ENCODE measurements at places on chromosomes 6 and 20. TPM values are rescaled to one million over a fixed set of nuclear protein-coding genes. Genes with fewer than 3 reads are reported as not detected.

MED20 gene
- 26.4 TPM for total RNA-seq

SLC22A2 gene
- total RNA-seq: not detected

RAD21L1 gene
- total RNA-seq: 0.17 TPM

RAE1 gene
- 46.3 TPM for total RNA-seq

MCCD1 gene
- not detected for total RNA-seq

RAB44 gene
- total RNA-seq: 0.05 TPM

KHDC1L gene
- total RNA-seq: 5.4 TPM

MOXD1 gene
- total RNA-seq: 1.0 TPM

PLAGL2 gene
- total RNA-seq: 18.3 TPM

GRCh38 chr6:35943390-35943789, 22.5 kb upstream of the SRPK1 start:
- H3K4me3 ChIP-seq: no peak overlapping the region
- no peaks in the 10 kb centered on the region for H3K36me3 ChIP-seq
- H3K27ac ChIP-seq: no peak overlapping the region
- no peaks in the 10 kb centered on the region for H3K4me1 ChIP-seq
- DNase-seq: no peak

DNA sequence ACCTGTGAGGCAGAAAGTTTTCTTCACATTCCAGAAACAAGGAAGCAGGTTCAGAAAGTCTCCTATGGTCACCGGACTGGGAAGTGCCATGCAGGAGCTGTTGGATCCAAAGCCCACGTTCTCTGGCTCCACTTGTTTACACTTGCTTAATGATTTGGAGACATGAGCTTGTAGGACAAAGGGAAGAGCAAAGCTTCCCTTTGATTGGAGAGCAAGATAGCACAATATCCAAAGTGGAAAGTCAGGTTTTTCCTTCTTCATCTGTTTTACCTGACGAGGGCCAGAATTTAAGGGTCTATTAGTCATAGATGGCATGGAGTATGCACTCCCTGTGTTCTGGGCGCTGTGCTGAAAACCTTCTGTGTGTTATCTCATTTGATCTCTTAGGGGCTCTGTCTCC, 81.2 kb downstream of the PDE7B start:
- no peaks in the 10 kb centered on the region for H3K27me3 ChIP-seq
- H3K4me3 ChIP-seq: no peak overlapping the region
- H3K4me1 ChIP-seq: no peaks in the 10 kb centered on the region
- no peak overlapping the region for H3K27ac ChIP-seq
- no peaks in the 10 kb centered on the region for H3K36me3 ChIP-seq
- DNase-seq: no peak

DNA sequence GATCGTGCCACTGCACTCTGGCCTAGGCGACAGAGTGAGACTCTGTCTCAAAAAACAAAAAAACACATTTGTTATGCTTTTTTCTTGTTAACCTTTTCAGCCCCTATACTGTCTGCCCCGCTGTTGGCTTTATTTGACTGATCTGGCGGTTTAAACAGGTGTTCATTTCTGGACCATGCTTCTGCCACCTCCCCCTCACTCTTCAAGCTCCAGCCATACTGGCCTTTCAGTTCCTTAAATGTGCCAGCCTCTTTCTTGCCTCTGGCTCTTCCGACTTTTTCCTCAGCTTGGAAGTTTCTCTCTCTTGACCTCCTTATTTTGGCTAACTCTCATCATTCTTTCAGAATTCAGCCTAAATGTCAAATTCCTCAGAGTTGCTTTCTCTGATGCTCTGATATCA, 35.2 kb upstream of the TXLNB start:
- H3K27me3 ChIP-seq: no peaks in the 10 kb centered on the region
- H3K27ac ChIP-seq: no peak overlapping the region
- no peak for DNase-seq
- H3K4me1 ChIP-seq: no peaks in the 10 kb centered on the region
- H3K4me3 ChIP-seq: no peak overlapping the region
- no peaks in the 10 kb centered on the region for H3K36me3 ChIP-seq

GRCh38 chr20:49501917-49502316, 19.4 kb upstream of the KCNB1 start:
- H3K36me3 ChIP-seq: no peaks in the 10 kb centered on the region
- DNase-seq: peak; percentile 85
- H3K4me3 ChIP-seq: no peak overlapping the region
- H3K27ac ChIP-seq: no peak overlapping the region
- 0 out of 2 replicates have a peak, but pooled peaks cover under 1% of the 10 kb centered on the region for H3K27me3 ChIP-seq
- no peaks in the 10 kb centered on the region for H3K4me1 ChIP-seq

DNA sequence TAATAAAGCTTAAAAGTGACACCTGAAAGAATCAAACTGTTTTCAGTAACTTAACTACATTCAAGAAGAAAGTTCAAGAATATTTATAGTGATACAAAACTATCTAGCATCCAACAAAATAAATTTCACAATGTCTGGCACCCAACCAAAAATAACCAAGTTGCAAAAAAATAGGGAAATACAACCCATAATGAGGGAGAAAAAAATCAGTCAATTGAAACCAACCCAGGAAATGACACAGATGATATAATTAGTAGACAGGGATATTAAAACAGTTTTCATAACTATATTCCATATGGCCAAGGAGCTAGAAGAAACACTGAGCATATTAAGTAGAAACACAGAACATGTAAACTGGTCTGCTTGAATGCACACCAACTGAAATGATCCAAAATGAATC, 120.2 kb upstream of the BEND3 start:
- no peak overlapping the region for H3K4me3 ChIP-seq
- no peaks in the 10 kb centered on the region for H3K36me3 ChIP-seq
- H3K27ac ChIP-seq: no peak overlapping the region
- no peak for DNase-seq
- H3K27me3 ChIP-seq: no peaks in the 10 kb centered on the region

DNA sequence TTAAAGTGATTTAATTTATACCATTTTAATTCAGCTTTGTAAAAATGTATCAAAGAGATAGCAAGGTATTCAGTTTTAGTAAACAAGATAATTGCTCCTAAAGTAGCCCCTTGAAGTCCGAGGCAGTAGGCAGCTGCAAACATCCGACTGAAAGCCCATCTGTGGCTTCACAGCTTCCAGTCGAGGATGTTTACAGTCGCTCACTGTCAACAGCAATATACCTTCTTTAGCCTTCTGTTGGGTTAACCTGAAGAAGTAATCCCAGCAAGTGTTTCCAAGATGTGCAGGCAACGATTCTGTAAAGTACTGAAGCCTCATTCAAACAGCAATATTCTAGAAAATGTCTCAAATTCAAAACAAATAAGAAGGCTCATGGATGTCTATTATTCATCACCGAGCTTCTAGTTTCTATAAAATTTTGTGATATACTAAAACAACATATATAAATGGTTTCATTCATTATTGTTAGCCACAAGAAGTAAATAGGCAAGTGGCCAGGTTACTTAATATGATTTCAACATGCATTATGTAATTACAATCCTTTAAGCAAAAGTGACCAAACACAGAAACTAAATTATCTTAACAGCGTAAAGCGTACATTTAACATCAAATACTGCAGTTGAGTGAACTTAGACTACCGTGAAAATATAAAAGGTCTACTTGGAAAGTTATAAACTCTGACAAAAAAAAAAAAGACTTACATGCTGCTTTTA, 115.0 kb downstream of the OGFRL1 start:
- peaks cover 9% of the 10 kb centered on the region for H3K27me3 ChIP-seq
- H3K4me1 ChIP-seq: no peaks in the 10 kb centered on the region
- no peaks in the 10 kb centered on the region for H3K36me3 ChIP-seq
- no peak for DNase-seq
- H3K4me3 ChIP-seq: peak overlapping the region; percentile 5

- no peak for DNase-seq
- H3K27ac ChIP-seq: no peak overlapping the region
- no peaks in the 10 kb centered on the region for H3K4me1 ChIP-seq
- H3K27me3 ChIP-seq: no peaks in the 10 kb centered on the region
- no peak overlapping the region for H3K4me3 ChIP-seq
Measured at GRCh38 chr6:20600831-20601230, 66.6 kb downstream of the CDKAL1 start.

DNA sequence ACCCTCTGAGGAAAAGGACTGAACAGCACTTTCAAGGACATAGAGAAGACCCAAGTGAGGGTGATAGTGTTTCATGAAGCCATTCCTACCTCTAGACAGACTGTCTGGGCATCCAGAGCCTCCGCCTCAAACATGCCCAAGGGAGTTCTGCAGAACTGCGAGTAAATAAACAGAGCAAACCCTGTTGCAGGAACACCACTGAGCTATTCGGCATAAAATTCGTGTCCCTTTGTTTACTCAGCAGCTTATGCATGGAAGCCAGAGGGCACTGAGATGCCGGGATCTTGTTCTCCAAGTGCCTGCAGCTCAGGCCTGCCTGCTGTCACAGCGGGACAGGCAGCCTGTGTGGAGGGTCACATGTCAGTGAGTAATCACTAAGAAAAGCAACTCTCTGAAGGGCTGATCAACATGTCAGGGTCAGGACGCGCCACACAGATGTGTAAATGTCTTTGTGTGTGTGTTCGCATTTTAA, 164.9 kb upstream of the HEY2 start:
- DNase-seq: no peak
- H3K27ac ChIP-seq: no peak overlapping the region
- peaks cover 34% of the 10 kb centered on the region for H3K27me3 ChIP-seq
- no peaks in the 10 kb centered on the region for H3K36me3 ChIP-seq
- no peak overlapping the region for H3K4me3 ChIP-seq

GRCh38 chr6:122098201-122098678, 301.2 kb upstream of the HSF2 start:
- DNase-seq: no peak
- no peak overlapping the region for H3K27ac ChIP-seq
- no peak overlapping the region for H3K4me3 ChIP-seq
- H3K36me3 ChIP-seq: no peaks in the 10 kb centered on the region
- H3K27me3 ChIP-seq: no peaks in the 10 kb centered on the region

DNA sequence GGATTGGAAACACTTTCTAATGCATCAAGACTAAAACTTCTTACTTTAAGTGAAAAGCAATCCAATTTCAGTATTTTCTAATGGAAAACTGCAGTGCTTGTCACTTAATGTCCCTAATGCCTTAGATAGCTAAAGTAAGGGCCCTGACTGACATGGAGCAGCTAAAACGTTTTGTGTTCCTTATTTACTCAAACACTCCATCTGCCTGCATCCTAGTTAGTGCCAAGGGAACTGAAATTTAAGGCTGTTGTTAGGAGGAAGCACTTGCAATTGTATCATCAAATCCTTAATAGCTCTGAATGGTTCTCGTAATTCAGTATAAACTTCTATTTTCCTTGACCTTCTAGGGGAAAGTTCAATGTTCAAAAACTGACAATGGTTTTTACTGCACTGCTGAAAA, 127.4 kb downstream of the GJA10 start:
- no peak overlapping the region for H3K27ac ChIP-seq
- H3K27me3 ChIP-seq: no peaks in the 10 kb centered on the region

- H3K4me1 ChIP-seq: no peaks in the 10 kb centered on the region
- DNase-seq: no peak
- no peaks in the 10 kb centered on the region for H3K36me3 ChIP-seq
- no peak overlapping the region for H3K27ac ChIP-seq
Measured at GRCh38 chr6:151858294-151858693, 50.8 kb downstream of the ESR1 start.

GRCh38 chr20:51276296-51276695, 253.4 kb upstream of the KCNG1 start:
- H3K27ac ChIP-seq: no peak overlapping the region
- DNase-seq: no peak
- H3K27me3 ChIP-seq: peaks cover 30% of the 10 kb centered on the region
- no peaks in the 10 kb centered on the region for H3K4me1 ChIP-seq
- H3K36me3 ChIP-seq: no peaks in the 10 kb centered on the region

Measured in HCT116 (cell line).